ENCODE measurements at places on chromosomes 2 and 18.

- DNase-seq: no peak
Measured at GRCh38 chr2:199370150-199370780, 87.5 kb downstream of the SATB2 start.

- DNase-seq: no peak
Measured at GRCh38 chr2:241882091-241882625, 12.6 kb downstream of the RTP5 start.

DNA sequence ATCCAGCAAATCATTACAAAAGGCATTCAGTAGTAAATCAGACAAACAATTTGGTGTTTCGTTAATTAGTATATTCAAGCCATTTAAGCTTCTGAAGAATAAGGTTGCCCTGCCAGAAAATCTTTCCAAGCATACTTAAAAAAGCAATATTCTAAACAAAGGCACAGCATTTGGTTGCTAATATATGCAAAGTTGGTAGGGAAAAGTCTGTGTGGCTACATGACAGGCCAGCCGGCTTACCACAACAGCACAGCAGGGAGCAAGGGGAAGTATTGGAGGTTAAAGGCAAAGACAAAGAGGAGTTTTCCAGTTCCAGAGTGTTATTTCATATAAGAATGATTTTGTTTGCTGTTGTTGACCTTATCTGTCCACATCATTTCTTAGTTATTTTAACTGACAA lies 282.3 kb downstream of the MBD5 start:
- DNase-seq: no peak

- DNase-seq: no peak
Measured at GRCh38 chr2:119579424-119580295, 35.4 kb downstream of the CFAP221 start.

- no peak for DNase-seq
Measured at GRCh38 chr2:105671156-105671555, 73.6 kb upstream of the NCK2 start.

DNA sequence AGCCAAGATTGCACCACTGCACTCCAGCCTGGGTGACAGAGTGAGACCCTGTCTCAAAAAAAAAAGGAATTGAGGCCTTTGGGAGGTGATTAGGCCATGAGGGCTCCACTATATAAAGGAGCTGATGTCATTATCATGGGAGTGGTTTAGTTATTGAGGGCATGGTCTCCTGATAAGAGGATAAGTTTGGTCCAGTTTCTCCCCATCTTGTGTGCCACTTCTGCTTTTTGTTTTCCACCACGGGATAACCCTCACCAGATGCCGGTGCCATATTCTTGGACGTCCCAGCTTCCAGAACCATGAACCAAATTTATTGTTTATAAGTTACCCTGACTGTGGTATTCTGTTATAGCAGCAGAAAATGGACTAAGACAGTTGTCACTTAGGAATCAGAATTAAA lies 125.8 kb downstream of the C1D start:
- no peak for DNase-seq

DNA sequence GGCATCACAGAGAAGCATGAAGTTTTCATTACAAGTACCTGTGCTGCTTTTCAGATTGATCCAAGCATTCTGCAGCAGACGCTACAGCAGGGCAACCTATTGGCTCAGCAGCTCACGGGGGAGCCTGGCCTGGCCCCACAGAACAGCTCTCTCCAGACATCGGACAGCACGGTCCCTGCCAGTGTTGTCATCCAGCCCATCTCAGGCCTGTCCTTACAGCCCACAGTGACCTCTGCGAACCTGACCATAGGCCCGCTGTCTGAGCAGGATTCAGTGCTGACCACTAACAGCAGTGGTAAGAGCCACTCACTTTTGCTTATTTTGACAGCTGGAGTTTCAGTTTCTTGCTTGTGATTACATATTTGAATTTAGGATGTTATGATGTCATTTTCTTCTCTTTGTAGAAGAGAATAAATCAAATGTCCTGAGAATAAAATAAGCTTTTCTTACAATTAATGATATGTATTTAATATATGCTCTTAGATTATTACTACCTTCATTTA lies 104.9 kb downstream of the ZNF236 start:
- no peak for DNase-seq

GRCh38 chr2:120441351-120441700 lies 95.4 kb downstream of the INHBB start:
- no peak for DNase-seq

DNA sequence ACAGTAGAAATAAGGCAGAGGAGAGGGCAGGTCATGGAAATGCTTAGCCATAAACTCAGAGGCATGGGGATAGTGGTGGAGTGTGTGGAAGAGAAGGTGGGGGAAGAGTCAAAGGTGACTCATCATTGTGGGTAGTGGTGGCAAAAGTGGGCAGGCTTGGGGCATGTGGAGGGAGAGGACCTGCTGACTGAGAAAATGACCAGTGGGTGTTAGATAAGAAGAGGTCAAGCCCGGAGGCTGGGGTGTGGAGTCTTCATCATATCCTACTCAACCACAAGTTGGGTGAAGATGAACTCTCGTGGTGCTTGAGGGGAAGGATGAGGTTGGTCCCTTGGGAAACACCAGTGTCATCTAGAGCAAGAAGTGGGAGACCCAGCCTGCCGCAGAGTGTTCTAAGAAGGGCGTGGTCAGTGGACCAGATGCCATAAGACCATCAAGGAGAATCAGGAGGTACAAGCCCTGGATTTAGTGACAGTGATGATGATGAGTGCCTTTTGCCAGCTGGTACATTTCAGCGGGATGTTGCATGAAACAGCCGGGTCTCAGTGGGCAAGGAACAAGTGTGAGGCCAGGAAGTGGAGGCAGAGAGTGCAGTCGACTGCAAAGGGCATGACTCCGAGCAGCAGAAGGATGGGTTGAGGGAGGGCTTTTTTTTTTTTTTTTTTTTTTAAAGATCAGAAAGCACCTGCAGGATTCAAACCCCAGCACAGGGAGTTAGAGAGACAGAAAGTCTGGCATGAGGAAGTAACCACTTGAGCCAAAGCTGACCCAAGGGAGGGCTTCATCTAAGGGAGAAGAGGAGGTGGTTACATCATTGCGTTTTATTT lies 122.6 kb upstream of the SPRED2 start:
- DNase-seq: peak; percentile 97

GRCh38 chr2:236553522-236553921 lies 16.1 kb upstream of the ACKR3 start:
- DNase-seq: no peak

GRCh38 chr2:187500585-187501359 lies 52.7 kb upstream of the CALCRL start:
- DNase-seq: no peak

- DNase-seq: no peak
Measured at GRCh38 chr18:64100116-64100922, 48.6 kb downstream of the LINC00305 start.

GRCh38 chr2:191417746-191418145 lies 172.5 kb downstream of the MYO1B start:
- DNase-seq: no peak

DNA sequence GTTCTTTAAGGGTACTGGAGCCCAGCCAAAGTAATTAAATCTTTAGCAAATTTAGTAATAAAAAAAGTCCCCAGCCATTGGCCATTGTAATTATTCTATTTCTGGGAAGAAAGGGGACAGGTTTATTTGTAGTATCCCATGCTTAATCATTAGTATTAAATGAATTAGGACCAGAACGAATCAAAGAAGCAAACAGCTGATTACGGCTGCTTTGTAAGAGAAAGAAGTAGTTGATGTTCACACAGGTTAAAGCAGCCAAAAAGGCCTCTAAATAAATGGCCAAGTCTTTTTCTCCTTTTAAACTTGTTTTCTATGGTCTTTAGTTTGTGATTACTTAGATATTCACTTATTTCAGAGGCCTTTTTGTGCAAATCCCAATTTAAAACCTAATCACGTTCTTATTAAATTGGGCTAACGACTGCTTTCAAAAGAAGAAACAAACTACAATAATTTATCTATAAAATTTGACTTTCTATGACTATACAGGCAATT lies 48.6 kb upstream of the DNAH7 start:
- no peak for DNase-seq

DNA sequence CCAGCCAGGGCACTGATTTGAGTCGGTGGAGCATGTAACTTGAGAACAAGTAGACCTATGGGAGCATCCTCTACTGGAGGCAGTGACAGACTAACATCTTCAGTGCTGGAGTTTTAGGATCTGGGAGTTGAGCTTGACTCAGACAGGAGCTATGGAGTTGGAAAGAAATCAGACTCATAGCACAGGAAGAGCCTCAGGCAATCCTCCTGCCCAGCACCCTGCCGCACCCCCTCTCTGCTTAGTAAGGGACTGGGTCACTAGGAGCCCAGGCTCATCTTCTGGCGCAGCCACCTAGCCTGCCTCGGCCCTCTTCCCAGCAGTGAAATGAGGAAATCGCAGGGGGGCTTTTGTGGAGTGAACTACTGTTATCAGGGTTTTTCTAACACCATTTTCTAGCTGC lies 3.6 kb downstream of the ARID5A start:
- no peak for DNase-seq

DNA sequence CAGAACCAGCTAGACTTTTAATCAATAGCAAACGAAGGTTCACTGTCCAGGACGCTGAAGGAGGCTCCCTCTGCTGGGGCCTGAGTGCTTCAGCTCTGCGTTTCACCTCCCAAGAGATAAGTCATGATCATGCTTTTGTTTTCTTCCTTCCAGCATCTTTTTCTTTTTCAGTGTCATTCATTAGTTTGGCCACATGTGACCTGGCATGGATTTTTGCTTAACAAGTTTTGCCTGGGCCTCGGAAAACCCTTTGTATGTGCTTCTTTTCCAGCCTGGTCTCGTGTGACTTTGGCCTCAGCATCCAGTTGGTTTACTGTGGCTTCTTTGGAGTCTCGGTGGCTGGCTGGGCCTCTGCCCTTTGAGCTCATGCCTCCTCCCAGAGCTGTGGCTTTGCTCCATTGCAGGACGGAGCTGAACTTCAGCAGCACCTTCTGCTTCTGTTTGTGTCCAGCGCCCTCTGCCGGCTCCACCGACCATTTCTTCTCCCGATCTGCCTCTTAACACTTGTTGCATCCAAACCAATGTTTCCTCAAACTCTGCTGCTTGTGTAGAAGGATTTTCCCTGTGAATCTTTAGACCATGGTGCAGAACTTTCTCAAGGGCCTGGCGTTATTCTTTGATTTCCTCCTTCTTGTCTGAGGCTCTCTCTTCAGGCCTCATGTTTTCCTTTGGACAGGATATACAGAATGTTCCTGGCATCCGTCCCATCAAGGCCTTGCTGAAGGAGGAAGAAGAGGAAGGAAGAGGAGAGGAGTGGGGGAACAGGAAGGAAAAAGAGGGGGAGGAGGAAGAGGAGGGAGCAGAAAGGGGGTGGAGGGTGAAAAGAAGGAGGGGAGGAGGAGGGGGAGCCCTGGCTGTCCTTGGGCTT lies 23.6 kb upstream of the HES6 start:
- peak; percentile 93 for DNase-seq

GRCh38 chr2:37302701-37303252 lies 21.9 kb downstream of the PRKD3 start:
- no peak for DNase-seq

DNA sequence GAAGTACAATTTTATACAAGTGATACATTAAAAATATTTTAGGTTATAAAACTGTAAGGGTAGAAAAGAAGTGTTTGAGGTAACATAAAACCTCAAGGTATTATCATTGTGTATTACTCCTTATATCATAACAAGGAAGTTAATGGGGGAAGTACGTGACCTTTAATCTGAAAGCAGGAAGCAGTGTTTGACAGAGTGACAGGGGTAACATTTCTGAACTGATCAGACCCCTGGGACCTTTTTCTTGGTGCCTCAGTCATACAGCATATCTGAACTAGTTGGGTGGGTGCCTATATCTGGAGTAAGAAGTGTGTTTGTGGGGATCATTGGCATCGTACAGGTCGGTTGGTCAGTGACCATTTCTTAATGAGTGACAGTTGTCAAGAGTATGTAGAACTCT lies 43.0 kb downstream of the MALT1 start:
- DNase-seq: peak; percentile 8

GRCh38 chr2:160516547-160517365 lies 23.1 kb upstream of the RBMS1 start:
- no peak for DNase-seq

- no peak for DNase-seq
Measured at GRCh38 chr2:144213797-144214196, 306.1 kb downstream of the ZEB2 start.

- DNase-seq: no peak
Measured at GRCh38 chr2:207950063-207950760, 75.1 kb downstream of the PLEKHM3 start.

DNA sequence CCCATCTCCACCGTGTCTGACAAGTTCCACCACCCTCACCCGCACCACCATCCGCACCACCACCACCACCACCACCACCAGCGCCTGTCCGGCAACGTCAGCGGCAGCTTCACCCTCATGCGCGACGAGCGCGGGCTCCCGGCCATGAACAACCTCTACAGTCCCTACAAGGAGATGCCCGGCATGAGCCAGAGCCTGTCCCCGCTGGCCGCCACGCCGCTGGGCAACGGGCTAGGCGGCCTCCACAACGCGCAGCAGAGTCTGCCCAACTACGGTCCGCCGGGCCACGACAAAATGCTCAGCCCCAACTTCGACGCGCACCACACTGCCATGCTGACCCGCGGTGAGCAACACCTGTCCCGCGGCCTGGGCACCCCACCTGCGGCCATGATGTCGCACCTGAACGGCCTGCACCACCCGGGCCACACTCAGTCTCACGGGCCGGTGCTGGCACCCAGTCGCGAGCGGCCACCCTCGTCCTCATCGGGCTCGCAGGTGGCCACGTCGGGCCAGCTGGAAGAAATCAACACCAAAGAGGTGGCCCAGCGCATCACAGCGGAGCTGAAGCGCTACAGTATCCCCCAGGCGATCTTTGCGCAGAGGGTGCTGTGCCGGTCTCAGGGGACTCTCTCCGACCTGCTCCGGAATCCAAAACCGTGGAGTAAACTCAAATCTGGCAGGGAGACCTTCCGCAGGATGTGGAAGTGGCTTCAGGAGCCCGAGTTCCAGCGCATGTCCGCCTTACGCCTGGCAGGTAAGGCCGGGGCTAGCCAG lies 1.2 kb downstream of the ONECUT2 start:
- no peak for DNase-seq

DNA sequence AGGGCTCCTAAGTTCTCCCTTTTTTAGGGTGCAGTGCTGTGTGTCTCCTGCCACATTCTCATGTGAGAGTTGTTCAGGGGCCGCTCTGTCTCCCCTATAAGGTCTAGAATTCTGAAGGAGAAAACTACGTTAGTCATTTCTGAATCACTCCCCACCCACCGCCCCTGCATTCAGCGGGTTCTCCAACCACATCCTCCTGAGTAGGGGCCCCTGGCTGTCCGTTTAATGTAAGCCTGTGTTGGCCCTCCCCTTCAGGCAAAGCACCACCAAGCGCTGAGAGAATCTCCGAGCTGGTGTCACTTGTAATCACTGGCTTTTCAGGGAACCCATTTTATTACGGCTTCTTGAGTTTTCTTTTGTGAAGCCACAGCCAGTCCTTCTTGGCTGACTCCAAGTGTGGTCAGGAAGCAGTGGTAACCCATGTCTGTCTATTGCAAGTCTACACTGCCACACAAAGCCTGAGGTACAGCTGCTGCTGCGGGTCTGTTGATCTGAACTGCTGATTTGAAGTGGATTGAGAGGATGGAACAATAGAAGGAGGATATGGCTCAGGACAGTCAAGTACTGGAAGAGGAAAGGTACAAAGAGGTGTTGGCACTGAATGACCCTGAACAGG lies 16.9 kb downstream of the LCT start:
- DNase-seq: peak; percentile 22

- no peak for DNase-seq
Measured at GRCh38 chr2:114354199-114354598, 88.2 kb upstream of the DPP10 start.

All from inflammatory macrophage treated with lipopolysaccharide for 1 hour (primary cell).